Esophagus muscularis mucosa (tissue), 4 donors: ENCODE measurements at places on chromosomes 6 and 20. TPM values are rescaled to one million over a fixed set of nuclear protein-coding genes. Genes with fewer than 3 reads are reported as not detected.

The SLC17A3 gene
- not detected for total RNA-seq

- DNase-seq = no peak
Measured at GRCh38 chr20:19903168-19903811, 113.9 kb upstream of the NAA20 start.

- DNase-seq = peak; percentile 42
Measured at GRCh38 chr20:58231683-58232082, 3.2 kb upstream of the ANKRD60 start.

GRCh38 chr6:33383427-33384185, 8.0 kb upstream of the KIFC1 start:
- no peak for DNase-seq

DNA sequence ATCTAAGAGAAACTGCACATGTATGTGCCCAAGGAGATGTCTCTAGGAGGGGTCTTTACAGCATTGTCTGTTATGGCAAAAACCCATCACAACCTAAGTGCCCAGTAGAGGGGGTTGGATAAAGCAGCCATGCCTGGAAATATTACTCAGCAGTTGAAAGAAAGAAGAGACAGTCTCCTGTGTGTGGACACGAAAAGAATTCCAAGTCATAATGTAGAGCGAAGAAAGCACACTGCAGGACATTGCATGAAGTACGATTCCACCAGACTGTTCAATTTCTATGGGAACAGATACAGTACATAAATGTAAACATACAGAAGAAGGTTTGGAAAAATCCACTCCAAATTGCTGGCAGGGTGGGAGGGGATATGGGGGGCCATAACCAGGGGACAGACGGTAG, 7.3 kb upstream of the TGM2 start:
- no peak for DNase-seq

GRCh38 chr6:74892091-74892490, 313.8 kb downstream of the COL12A1 start:
- no peak for DNase-seq

GRCh38 chr6:150068151-150068550, 770 bp downstream of the ULBP3 start:
- no peak for DNase-seq

DNA sequence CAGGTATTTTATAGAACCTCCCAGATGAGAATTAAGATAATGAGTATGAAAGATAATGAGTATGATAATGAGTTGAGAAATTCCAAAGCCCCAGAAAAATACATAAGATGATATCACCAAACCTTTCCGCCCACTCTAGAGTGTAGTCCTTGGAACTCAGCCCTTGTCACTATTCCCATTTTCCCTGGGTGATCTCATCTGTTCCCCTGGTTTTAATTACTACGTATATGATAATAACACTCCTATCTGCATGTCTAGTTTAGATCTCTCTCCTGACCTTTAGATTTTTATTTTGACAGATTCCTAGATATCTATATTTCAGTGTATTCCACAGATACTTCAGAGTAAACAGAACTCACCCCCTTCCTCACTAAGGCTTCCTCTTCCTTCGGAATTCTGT, 51.0 kb upstream of the ASIP start:
- no peak for DNase-seq

GRCh38 chr6:106216527-106216926, 109.0 kb downstream of the ATG5 start:
- no peak for DNase-seq
